NCI-H2029 treated with DMSO at 0.1 percent for 48 hours (cell line): ENCODE measurements at places on chromosomes 13 and 19.
A peak's percentile ranks its signal among the peaks of the same experiment; 100 is the strongest.

- no peak for DNase-seq
Measured at GRCh38 chr13:105084931-105085330, 1450.5 kb downstream of the EFNB2 start.

GRCh38 chr19:13425151-13425550 lies 81.1 kb downstream of the CACNA1A start:
- no peak for DNase-seq

DNA sequence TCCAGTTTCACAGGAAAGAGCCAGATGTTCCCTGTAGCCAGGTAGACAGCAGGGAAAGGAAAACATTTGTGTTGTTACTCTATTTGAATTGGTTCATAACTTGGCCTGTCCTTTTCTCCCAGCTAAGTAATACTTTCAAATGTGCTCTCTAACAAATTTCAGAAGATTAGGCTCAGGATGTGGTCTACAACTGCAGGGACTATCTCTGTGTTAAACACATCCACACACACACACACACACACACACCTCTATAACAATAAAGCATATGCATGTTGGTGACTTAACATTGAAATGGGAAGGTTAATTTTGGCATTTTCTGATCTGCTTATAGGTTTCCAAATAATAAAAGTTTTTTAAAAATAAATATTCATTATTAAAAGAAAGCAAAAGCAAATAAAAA lies 316.0 kb upstream of the ARGLU1 start:
- no peak for DNase-seq

DNA sequence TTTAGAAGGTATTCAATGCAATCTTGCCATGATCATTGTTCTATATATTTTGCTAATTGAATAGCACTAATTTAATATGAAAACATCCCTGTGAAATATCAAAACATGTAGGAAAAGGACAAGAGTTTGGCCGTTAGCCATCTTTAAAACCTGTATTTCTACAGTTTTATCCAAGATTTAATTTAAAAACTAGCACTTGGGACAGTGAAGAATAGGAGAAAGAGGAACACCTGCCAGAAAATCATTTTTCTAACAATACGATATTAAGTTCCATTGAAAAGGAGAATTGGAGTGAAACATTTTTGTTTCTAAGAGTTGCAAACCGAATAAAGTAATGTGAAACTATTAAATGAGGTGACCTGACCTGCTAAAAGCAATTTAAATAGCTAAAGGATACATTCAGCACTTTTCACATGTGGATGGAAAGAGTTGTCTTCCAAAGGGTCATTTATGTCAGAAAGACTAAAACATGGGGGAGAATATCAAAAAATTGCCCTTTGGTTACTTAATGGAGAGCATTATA lies 1673.6 kb upstream of the MIR17HG start:
- no peak for DNase-seq

DNA sequence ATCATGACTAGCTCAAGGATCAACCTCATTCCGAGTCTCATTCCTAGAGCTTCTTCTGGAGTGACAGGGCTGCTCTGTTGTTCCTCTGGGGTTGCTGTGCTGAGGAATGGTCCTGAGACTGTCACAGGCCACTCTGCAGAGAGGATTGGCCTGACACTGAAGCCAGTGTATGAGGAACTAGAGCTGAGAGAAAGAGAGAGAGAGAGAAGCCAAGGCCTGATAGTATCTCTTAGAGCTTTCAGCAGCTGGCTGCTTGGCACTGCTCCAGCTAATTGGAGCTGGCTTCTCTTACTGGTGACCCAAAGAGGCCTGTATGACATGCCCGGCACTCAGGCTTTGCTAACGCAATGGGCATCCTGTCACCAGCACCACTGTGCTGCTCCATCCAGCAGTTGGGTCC lies 73.4 kb upstream of the FLT1 start:
- DNase-seq: peak; percentile 9

DNA sequence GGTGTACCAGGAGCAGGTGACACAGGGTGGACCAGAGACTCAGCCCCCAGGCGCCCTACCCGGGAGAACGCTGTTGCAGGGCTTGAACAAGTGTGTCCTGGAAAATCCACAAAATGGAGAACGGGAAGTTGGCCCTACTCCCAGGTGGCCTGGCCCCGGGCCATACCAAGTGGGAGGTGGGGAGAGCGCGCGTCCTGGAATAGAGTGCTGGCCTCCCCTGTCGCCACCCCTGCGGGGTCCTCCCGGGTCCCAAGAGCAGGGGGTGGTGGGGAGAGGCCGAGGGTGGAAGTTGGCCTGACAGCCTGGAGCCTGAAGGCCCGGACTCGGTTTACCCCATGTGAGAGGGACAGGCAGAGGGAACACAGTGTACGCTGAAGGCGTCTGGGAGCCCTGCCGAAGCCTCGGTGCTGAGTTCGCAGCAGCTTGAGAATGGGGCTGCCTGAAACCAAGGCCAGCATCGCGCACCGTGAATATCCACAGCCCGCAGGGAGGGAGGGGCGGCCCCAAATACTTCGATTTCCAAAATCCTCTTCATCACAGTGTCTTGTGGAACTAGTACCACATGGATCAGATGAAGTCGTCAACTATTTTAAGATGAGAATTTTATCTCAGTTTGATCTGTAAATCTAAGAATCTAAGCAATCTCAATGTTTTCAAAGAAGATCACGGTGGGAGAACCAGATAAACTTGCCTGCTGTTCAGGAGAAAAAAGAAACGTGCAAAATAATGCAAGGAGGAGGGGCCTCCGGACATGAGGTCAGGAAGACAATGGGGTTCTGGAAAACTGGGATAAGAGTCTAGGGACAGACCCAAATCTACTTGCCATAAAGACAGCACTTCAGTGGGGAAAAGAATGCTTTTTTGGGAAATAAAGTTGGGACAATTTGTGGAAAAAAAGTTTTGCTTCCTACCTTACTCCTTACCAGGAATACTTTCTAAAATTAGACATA lies 10.4 kb upstream of the KLF16 start:
- DNase-seq: peak; percentile 46

DNA sequence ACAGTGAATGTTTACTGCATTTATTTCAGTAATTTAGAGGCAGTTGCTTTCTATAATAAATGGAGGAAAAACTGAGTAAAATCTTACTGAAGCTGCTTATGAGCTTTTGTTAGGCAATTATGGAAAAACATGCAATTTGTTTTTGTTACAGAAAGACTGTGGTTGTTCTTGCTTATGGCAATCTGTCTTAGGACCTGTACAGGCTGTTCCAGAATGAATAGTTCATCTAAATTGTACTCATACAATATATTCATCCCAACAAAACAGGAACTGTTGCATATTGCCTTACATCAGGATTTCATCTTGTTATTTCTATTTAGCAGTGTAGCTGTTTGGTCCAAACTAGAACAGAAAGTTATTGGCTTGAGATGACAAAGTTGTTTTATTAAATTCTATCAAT lies 199.2 kb downstream of the NALCN start:
- DNase-seq: no peak

DNA sequence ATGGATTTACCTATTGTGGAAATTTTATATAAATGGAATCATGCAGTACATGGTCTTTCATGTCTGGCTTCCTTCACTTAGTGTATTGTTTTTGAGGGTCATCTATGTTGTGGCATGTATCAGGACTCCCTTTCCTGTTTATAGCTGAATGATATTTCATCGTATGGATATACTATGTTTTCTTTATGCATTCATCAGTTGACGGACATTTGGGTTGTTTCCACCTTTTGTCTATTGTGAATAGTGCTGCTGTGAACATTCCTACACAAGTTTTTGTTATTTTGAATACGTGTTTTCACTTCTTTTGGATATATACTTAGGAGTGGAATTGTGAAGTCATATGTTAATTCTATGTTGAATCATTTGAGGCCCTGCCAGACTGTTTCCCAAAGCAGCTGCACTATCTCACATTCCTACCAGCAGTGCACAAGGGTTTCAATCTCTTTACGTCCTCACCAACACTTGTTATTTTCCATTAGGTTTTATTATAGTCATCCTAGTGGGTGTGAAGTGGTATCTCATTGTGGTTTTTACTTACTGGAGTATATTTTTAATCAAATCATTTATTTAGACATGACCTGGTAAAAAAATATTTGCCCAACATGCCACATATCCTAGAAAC lies 262.7 kb downstream of the DLEU7 start:
- no peak for DNase-seq

DNA sequence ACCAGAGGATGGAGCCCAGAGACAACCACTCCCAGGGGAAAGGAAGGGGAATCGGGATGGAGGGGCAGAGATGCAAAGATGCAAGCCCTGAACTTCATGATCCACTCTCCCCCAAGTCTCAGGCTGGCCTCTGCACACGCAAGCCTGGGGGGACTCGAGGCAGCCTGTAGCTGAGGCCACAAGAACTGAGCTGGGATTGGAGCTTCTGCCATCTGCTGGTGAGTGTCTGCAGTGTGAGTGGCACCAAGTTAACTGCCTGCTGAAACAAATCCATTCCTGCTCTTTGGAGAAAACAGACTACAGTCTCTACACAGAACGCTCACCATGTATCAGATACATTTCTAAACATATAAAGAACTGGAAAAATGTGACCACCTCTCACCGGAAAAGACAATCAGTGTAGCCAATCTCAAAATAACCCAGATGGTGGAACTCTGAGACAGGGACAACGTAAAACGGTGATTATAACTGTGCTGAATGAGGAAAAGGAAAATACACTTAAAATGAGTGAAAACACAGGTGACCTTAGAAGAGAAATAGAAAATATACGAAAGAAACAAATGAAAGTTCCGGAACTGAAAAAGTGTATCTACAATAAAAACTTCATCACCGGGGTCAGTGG lies 62.1 kb downstream of the KLF2 start:
- no peak for DNase-seq

DNA sequence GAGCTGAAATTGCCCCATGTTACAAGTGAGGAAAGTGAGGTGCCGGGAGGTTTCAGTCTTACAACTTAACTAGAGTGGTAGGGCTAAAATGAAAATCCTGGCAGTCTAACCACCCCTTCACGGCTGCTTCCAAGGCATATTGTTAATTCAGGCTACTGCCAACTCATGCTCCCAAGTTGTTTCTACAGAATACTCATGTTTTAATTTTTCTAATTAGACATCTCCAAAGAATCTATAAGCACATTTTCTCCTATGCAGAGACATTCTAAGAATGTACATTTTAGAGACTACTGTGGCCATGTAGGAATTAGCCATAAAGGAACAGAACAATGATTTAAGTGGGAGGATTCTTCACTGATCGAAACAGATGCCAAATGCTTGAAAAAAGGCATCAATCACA lies 7.0 kb upstream of the TSC22D1 start:
- no peak for DNase-seq

DNA sequence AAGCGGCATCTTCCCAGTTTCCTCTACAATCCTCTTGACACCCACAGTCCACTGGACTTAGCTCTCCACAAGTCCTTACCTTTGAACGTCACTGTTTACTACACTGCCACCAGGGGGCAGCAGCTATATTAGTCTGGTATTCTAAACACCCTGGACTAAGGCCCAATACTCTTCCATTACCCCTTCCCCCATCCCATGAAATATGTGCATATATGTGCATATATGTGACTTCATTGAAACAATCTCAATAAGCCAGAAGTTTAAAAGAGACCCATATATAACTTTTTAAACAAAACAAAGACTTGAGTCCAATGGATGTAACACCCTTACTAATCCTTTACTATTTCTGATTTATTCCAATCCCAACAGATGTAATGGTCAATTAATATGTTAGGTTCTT lies 15.5 kb downstream of the GGACT start:
- no peak for DNase-seq

GRCh38 chr19:1324806-1325567 lies 39.3 kb downstream of the EFNA2 start:
- no peak for DNase-seq

GRCh38 chr19:19538061-19538784 lies at the start of gene CILP2:
CILP2 (plus strand) TSS chr19:19538265; CDS start chr19:19538350, 85 bp downstream.
- no peak for DNase-seq

- no peak for DNase-seq
Measured at GRCh38 chr13:23632048-23632582, 61.9 kb downstream of the TNFRSF19 start.

- DNase-seq: no peak
Measured at GRCh38 chr13:71727042-71727441, 140.0 kb downstream of the DACH1 start.

DNA sequence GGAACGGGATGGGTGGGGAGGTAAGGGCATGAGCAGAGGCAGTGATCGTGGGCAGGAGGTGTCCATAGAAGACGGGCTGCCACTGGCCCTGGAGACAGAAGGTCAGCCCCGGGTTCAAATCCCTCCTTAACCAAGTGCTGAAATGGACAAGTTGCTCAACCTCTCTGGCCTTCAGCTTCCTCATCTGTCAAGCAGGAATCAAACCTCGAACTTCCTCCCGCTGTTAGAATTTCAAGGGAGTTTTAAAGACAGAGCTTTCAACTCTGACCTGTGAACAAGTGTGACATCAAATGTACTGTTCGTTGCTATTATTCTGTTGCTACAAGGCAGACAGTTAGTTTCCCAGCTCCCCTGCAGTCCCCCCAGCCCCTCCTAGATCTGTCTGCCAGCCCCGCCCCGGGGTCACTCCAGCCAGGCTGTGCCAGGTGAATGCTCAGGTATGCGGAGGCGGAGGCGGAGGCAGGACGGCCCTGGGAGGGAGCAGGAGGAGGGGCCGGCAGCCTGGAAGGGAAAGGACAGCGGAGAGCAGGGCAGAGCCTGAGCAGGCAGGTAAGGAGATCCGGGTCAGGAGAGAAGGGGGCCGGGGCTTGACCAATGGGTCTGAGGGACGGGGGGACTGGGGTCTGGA lies at the start of gene EPS8L1:
Gene EPS8L1, plus strand, starts transcription at position 499 of the 628 bp plus-strand sequence. CDS start 576 bp downstream, outside the sequence.
- DNase-seq: no peak

DNA sequence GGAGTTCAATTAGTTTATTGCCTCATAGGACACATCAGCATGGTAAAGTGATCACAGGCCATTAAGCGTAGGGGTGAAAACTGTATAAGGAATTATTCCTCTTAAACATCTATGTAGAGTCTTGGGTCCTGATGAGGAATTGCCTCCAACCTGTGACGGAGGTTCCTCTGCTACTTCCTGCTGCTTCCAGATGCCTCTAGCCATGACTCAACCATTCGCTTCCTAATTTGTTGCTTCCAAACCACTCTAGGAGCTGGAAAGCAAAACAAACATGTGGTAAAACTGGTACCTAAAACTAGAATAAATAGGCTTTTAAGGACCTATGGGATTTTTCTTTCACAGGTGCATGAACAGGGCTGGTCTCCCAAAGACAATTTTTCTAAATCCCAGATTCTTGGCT lies 253.8 kb downstream of the KLF12 start:
- DNase-seq: no peak

- DNase-seq: no peak
Measured at GRCh38 chr13:50893211-50893852, 16.3 kb upstream of the RNASEH2B start.

- DNase-seq: no peak
Measured at GRCh38 chr19:44748426-44749254, at the start of gene BCL3. BCL3 (plus strand) TSS chr19:44748708; CDS start chr19:44748791, 83 bp downstream.

DNA sequence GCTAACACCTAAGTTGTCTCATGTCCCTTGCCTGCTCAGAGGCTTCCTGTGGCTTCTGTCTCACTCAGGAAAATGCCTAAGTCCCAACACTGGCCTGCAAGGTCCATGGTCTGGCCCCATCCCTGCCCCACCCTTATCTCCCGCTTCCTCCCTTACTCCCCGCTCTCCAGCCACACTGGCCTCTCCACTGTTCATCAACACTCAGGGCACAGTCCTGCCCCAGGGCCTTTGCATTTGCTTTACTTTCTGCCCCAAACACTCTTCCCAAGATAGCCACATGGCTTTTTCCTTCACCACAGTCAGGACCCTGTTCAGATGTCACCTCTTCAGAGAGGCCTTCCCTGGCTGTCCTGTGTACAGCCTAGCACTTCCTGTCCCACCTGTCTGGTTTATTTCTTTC lies 32.1 kb upstream of the IGSF23 start:
- DNase-seq: no peak

- DNase-seq: no peak
Measured at GRCh38 chr19:42252365-42253244, 2.3 kb downstream of the ERF start.
